ENCODE measurements at places on chromosomes 7 and 10. TPM values are rescaled to one million over a fixed set of nuclear protein-coding genes. Genes with fewer than 3 reads are reported as not detected.

MBL2 gene
- not detected for total RNA-seq

GRCh38 chr7:149171892-149172533 lies 23.3 kb upstream of the ZNF282 start:
- DNase-seq, result no peak
- H3K27ac ChIP-seq, result no peak overlapping the region
- no peaks in the 10 kb centered on the region for H3K4me1 ChIP-seq
- H3K4me3 ChIP-seq, result no peak overlapping the region
- H3K36me3 ChIP-seq, result no peaks in the 10 kb centered on the region

DNA sequence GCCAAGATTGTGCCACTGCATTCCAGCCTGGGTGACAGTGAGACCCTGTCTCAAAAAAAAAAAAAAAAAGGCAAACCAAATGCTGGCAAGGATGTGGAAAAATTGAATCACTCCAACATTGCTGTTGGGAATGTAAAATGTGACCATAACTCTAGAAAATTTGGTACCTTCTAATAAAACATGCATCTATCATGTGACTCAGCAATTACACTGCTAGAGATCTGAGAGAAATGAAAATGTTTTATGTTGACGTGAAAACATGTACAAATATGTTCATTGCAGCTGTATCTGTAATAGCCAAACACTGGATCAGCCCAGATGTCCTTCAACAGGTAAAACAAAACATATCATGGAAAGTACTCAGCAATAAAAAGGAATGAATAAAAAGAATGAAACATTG lies 30.8 kb upstream of the SAR1A start:
- H3K27me3 ChIP-seq, result no peaks in the 10 kb centered on the region
- H3K36me3 ChIP-seq, result peaks cover 14% of the 10 kb centered on the region
- H3K4me1 ChIP-seq, result no peaks in the 10 kb centered on the region
- H3K27ac ChIP-seq, result no peak overlapping the region

FZD8 gene
- total RNA-seq, result 7.8 TPM

CCSER2 gene
- total RNA-seq, result 17.5 TPM

GRCh38 chr10:113820507-113820906 lies 33.4 kb downstream of the DCLRE1A start:
- no peaks in the 10 kb centered on the region for H3K27me3 ChIP-seq
- no peak overlapping the region for H3K4me3 ChIP-seq
- peaks cover 6% of the 10 kb centered on the region for H3K4me1 ChIP-seq

DNA sequence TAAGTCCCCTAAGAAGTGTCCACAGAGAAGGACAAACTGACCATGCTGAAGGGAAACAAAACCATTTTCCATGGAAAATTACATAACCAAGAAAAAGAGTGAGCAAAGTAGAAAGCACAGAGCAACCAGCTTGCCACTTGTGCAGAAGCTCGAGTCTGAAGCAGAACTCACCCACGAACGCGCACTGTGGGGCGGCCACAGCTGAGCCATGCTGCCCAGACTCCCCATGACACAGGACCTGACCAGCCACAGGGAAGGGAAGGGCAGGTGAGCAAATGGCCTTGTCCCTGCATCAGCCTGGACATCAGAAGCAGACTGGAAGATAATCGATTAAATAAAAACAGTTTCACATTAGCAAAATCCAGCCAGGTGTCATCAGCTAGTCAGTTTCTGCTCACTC lies 95.7 kb downstream of the TCERG1L start:
- no peaks in the 10 kb centered on the region for H3K36me3 ChIP-seq
- no peaks in the 10 kb centered on the region for H3K27me3 ChIP-seq
- no peak overlapping the region for H3K27ac ChIP-seq
- no peak overlapping the region for H3K4me3 ChIP-seq
- no peak for DNase-seq

DNA sequence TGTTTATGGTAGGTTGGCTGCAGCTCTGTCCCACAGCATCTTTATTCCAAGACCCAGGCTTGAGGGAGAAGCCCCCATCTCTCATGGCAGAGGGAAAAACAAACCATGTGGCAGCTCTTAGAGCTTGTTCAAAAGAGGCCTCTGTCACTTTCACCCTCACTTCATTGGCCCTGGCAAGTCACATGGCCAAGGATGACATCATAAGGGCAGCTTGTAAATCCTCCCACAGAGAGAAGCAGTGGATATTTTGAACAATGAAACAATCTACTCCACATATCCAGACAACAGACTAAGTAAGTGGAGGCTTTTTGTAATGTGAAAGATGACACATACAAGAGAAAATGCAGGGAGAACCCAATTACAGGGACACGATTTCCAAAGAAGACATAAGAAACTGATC lies 108.1 kb downstream of the GRID1 start:
- DNase-seq, result no peak
- H3K36me3 ChIP-seq, result no peaks in the 10 kb centered on the region
- no peaks in the 10 kb centered on the region for H3K4me1 ChIP-seq
- H3K27ac ChIP-seq, result no peak overlapping the region
- no peak overlapping the region for H3K4me3 ChIP-seq

EEPD1 gene
- total RNA-seq, result 8.0 TPM

GRCh38 chr7:87188930-87189329 lies 30.6 kb downstream of the TMEM243 start:
- H3K27ac ChIP-seq, result no peak overlapping the region
- no peak for DNase-seq
- no peak overlapping the region for H3K4me3 ChIP-seq
- peaks cover 63% of the 10 kb centered on the region for H3K36me3 ChIP-seq

DNA sequence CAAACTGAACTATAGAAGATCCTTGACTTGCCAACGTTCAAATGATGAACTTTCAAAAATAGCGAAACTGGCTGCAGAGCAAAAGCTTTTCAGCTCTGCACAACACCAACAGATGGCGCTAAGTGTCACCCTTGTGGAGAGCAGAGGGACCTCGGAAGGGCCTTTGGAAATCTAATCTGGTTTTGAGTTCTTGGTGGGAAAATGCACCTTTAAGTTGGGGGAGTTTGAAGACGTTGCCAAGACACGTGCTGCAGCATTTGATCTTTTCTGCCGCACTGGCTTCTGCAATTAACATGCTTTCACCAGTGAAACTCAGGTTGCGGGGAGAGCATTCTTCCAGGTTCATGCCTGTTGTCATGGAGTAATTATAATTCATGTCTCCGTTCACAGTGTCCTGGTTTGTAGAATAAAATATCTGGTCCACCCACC lies 26.3 kb upstream of the WDR11 start:
- DNase-seq, result no peak
- H3K27me3 ChIP-seq, result no peaks in the 10 kb centered on the region
- no peak overlapping the region for H3K27ac ChIP-seq
- no peaks in the 10 kb centered on the region for H3K36me3 ChIP-seq
- H3K4me3 ChIP-seq, result no peak overlapping the region

ESYT2 gene
- 30.8 TPM for total RNA-seq

- H3K27ac ChIP-seq, result no peak overlapping the region
- no peak overlapping the region for H3K4me3 ChIP-seq
- DNase-seq, result no peak
- H3K36me3 ChIP-seq, result no peaks in the 10 kb centered on the region
Measured at GRCh38 chr7:49866910-49867309, 93.5 kb downstream of the VWC2 start.

DNA sequence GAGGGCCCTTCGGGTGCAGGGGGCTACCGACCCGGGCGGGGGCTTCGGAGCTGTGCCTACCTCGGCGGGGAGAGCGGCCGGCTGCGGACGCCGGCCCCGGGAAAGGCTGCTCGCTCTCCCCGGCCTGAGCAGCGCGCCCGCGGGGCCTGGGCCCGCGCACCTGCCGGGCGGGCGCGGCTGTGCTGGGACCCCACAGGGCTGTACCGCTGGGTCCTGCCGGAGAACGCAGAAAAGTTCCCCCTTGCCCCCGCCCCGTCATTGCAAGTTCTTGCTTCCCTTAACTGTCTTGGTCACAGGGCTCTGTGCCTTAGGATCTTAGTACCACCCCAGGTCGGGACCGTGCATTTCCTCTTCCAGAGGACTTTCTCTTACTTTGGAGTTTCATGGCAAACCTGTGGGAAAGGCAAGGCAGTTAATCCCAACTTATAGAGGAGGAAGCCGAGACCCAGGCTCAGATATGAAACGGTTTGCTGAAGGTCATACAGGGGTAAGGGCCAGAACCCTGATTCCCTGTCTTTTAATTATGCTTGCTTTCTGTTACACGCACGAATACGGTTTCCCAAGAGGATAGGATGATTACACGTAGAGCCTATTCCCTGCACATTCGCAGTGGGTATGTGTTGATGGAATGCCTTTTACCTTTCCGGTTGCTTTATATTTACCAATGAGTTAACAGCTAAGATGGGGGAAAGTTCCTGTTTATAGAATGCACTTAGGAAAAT lies 652 bp downstream of the PCGF5 start:
- peak; percentile 7 for DNase-seq
- H3K27me3 ChIP-seq, result no peaks in the 10 kb centered on the region
- H3K27ac ChIP-seq, result peak overlapping the region; percentile 95
- peaks cover 7% of the 10 kb centered on the region for H3K4me1 ChIP-seq
- H3K4me3 ChIP-seq, result peak overlapping the region; percentile 85

DNA sequence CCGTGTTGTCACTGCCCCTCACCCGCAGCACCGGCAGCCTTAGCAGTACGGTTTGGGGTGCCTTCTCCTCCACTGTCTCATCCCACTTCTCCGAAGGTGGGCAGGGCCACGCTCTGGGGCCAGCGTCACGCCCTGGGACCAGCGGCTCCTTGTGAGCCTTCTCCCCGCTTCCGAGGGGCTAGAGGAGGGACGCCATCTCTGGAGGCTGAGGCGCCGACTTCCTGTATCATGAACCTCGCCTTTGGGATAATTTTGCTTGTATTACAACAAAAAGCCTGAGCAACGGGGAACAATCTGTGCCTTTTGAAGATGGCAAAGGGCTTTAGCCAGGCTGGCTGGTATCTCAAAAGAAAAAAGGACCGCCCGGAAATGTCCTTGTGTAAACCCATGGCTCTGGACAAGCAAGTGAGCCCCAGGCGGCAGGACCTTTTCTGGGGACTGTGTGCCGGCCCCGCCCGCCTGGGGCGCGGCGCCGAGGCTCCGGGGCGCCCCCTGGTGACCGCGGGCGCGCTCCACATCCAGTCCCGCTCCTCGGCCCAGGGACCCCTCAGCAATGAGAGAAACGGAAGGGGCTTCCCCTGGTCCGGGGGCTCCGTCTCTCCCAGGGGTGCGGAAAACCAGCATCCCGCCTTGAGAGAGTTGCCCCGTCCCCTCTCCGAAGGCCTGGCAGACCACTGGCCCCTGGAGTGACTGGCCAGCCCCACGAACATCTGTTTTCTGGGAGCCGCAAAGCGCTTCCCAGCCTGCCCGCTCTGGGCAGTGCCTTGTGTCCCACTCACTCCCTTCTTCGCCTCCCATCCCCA lies 3.8 kb downstream of the DEPP1 start:
- DNase-seq, result peak; percentile 91
- H3K27ac ChIP-seq, result peak overlapping the region; percentile 71
- peaks cover 6% of the 10 kb centered on the region for H3K36me3 ChIP-seq
- no peak overlapping the region for H3K4me3 ChIP-seq
- peaks cover 22% of the 10 kb centered on the region for H3K4me1 ChIP-seq
- no peaks in the 10 kb centered on the region for H3K27me3 ChIP-seq

DNA sequence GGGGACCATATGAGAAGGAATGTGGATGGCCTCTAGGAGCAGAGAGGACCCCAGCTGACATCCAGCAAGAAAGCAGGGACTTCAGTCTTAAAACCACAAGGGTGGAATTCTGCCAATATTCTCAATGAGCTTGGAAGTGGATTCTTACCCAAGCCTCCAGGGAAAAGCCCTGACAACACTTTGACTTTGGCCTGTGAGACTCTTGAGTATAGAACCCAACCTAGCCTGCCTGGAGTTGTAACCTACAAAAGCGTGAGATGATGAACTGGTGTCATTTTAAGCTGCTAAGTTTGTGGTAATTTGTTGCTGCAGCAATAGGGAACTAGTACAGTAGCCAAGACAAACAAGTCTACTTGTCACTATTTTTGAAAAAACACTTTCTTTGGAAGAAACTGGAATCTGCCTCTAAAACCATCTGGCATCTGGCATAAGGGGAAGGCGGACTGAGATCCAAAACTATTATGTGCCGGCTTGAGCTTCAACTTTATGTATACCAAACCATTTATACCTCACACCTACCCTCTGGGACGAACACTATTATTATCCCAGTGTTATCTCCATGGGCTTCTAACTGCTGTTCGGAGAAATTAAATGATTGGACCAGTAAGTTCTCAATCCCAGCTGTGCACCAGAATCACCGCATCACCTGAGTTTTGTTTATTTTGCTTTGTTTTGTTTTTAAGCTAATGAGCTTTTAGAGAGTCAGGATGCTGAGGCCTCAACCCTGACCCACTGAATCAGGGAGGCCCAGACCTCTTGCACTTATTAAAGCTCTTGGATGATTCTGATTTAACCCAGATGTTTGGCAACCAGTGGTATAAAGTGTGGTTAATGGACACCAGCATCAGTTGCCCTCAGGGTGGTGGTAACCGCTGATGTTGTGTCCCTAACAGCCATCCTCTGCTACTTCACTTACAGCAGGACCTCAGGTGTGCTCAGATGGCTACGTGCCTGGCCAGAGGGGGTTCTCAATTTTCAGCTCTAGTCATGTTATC lies 83.0 kb downstream of the C1GALT1 start:
- H3K4me3 ChIP-seq, result no peak overlapping the region
- no peak for DNase-seq
- H3K36me3 ChIP-seq, result no peaks in the 10 kb centered on the region
- no peaks in the 10 kb centered on the region for H3K27me3 ChIP-seq
- H3K4me1 ChIP-seq, result no peaks in the 10 kb centered on the region

GRCh38 chr7:77879272-77879671 lies 80.7 kb downstream of the PHTF2 start:
- no peak for DNase-seq
- no peak overlapping the region for H3K27ac ChIP-seq
- H3K36me3 ChIP-seq, result no peaks in the 10 kb centered on the region
- H3K27me3 ChIP-seq, result no peaks in the 10 kb centered on the region
- no peak overlapping the region for H3K4me3 ChIP-seq

DNA sequence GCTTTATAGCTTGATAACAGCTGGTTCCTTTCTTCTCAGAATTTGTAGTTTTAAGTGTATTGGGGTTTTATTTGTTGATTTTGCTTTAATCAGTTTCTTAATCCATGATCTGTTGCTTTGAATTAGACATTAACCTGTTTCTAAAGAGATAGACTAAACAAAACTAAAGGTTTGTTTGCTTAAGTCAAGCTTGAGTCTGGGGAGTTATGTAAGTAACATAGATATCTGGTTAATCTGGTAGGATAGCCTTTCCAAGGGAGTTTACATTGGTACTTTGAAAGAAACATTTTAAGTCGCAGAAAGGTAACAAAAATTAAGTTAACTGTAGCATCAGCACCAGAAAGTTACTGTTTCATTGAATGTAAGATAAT lies 5.4 kb downstream of the PPP2R2D start:
- DNase-seq, result no peak
- H3K4me3 ChIP-seq, result no peak overlapping the region
- H3K27me3 ChIP-seq, result no peaks in the 10 kb centered on the region
- H3K36me3 ChIP-seq, result no peaks in the 10 kb centered on the region
- no peak overlapping the region for H3K27ac ChIP-seq
- H3K4me1 ChIP-seq, result peaks cover 45% of the 10 kb centered on the region

ARMC3 gene
- total RNA-seq, result not detected

- no peak for DNase-seq
- H3K4me3 ChIP-seq, result peak overlapping the region; percentile 81
- H3K4me1 ChIP-seq, result no peaks in the 10 kb centered on the region
- H3K27me3 ChIP-seq, result no peaks in the 10 kb centered on the region
Measured at GRCh38 chr7:99498546-99498944, 1.5 kb downstream of the ZNF394 start.
